ENCODE measurements at places on chromosomes 4 and X. TPM values are rescaled to one million over a fixed set of nuclear protein-coding genes. Genes with fewer than 3 reads are reported as not detected.

ARL9 gene
- total RNA-seq = 3.2 TPM

EGF gene
- total RNA-seq = 0.45 TPM

HDX gene
- total RNA-seq = 19.1 TPM

USP27X gene
- 8.2 TPM for total RNA-seq

FMR1NB gene
- not detected for total RNA-seq

GPR50 gene
- not detected for total RNA-seq

KLF3 gene
- 24.8 TPM for total RNA-seq

HS6ST2 gene
- 14.4 TPM for total RNA-seq

HAND2 gene
- total RNA-seq = not detected

HADH gene
- 17.5 TPM for total RNA-seq

AMTN gene
- not detected for total RNA-seq

NKRF gene
- total RNA-seq = 13.8 TPM

MEPE gene
- total RNA-seq = not detected

SPIN2A gene
- total RNA-seq = 1.9 TPM

DTHD1 gene
- total RNA-seq = 2.1 TPM

HMGN5 gene
- 2.4 TPM for total RNA-seq

NMU gene
- 4.3 TPM for total RNA-seq

TMPRSS11A gene
- total RNA-seq = not detected

NEIL3 gene
- 6.2 TPM for total RNA-seq

F11 gene
- not detected for total RNA-seq

CTAG2 gene
- total RNA-seq = not detected

GLOD5 gene
- total RNA-seq = not detected

MAGEA6 gene
- total RNA-seq = not detected

FAT1 gene
- 85.3 TPM for total RNA-seq

SMIM31 gene
- total RNA-seq = not detected

FGF13 gene
- total RNA-seq = 47.2 TPM

TRIM2 gene
- total RNA-seq = 440 TPM

MRFAP1L1 gene
- total RNA-seq = 61.2 TPM

ARHGEF6 gene
- 17.1 TPM for total RNA-seq

TSPAN7 gene
- total RNA-seq = 102 TPM

CT45A9 gene
- not detected for total RNA-seq

APELA gene
- total RNA-seq = 0.09 TPM

PTCHD1 gene
- 10.6 TPM for total RNA-seq

KIF4A gene
- total RNA-seq = 5.7 TPM

GNRHR gene
- total RNA-seq = not detected

SLC38A5 gene
- total RNA-seq = 24.7 TPM

MAB21L2 gene
- 4.9 TPM for total RNA-seq

ZDHHC15 gene
- 10.4 TPM for total RNA-seq

COPS4 gene
- 101 TPM for total RNA-seq

CMC4 gene
- 3.4 TPM for total RNA-seq

PABPC5 gene
- 11.0 TPM for total RNA-seq

HTN3 gene
- total RNA-seq = not detected

DDIT4L gene
- 1.1 TPM for total RNA-seq

PFKFB1 gene
- total RNA-seq = 0.45 TPM

REELD1 gene
- total RNA-seq = not detected

CXXC4 gene
- 14.8 TPM for total RNA-seq

VEGFC gene
- 3.0 TPM for total RNA-seq
